CD4-positive, alpha-beta T cell treated with Interleukin-4 for 1 hour (primary cell): ENCODE measurements at places on chromosomes 11 and 22.

GRCh38 chr11:69444381-69445130 lies 36.9 kb upstream of the LINC01488 start:
- DNase-seq = no peak

DNA sequence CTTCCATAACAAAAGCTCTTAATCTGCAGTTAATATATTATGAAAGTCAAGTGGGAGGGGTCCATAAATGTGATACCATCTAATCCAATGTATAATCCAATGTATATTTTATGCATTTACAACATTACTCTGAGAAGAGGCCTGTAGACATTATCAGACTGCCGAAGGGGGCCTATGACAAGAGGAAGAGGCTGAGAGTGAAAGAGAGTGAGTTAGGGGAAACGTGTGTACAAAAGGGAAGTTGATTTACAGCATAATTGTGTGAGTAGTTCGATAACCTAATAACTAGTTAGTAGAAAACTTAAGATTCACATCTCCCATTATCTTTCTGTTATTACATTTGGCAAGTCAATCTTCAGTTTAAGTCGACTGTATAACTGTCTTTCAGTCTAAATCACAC lies 86.6 kb downstream of the DDX10 start:
- no peak for DNase-seq

DNA sequence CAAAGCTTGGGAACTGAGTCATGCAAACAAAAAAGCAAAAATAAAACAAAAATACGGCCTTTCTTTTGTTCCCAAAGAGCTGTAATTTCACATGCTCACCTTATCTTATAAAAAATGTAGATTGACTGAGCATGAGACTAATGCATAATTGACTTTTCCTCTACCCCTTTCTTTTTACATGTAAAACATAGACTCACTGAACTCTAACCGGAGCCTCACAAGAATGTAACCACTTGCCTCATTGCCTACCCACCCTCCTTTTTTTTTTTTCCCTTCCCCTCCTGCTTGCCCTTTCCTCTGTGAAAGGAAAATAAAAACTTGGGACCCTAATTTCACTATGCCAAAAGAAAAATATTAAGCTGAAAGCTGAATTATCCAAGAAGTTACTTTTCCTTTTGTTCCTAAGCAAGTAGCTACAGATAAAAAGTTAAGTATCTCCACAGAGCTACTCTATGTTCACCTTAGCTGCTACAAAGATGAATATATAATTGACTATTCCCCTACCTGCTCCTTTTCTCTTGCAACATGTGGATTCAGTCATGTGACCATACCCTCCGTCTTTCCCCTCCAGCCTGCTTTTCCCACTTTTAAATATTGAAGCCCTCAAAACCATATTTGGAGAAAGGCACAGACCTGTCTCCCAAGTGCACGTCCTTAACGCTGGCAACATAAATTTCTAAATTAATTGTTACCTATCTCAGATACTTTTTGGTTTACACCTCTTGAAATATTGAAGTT lies 39.6 kb upstream of the WEE1 start:
- DNase-seq = no peak

DNA sequence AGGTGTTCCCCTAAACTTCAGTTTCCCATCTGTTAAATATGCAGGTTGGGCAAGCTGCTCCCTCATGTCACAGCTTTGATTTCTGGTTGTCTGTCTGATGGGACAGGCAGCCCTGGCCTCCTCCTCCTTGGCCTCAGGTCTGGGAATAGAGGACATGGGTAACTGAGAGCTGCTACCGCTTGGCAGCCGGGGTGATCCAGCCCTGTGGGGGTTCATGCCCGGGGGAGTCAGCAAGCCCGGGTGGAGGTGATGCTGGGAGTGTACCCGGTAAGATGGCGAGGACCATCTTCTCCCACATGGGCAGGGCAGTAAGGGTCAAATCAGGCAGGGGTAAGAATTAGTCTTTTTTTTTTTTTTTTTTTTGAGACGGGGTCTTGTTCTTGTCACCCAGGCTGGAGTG lies 845.0 kb downstream of the TBC1D22A start:
- DNase-seq = no peak
